Activated naive CD4-positive, alpha-beta T cell treated with Interleukin-2 at 50 U/mL for 16 hours (primary cell): ENCODE measurements at places on chromosomes 12 and 14.

- DNase-seq, result no peak
These were observed at the start of gene RASSF8 for GRCh38 chr12:25958428-25959070. Gene RASSF8 (plus strand): TSS chr12:25958682. CDS start chr12:26055344, 96,662 bp downstream.

GRCh38 chr14:104650057-104650980, 39.1 kb upstream of the INF2 start:
- peak; percentile 67 for DNase-seq

DNA sequence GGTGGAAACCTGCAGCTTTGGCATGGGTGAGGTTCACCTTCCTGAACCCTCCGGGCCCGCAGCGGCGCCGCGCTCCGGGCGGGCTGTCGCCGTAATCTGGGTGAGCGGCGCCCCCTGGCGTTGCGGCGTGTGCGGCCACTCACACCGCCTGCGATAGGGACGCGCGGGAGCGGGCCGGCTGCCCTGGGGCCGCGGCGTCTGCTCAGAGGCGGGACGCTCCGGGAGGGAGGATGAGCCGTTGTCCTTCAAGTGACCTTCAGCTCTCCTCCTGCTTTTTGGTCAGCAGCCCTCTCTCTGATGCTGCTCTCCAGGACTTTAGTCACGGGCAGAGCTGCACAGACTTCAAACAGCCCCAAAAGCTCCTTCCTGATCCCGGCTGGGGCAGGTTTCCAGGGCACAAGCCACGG, 211.7 kb upstream of the FKBP4 start:
- peak; percentile 42 for DNase-seq

- DNase-seq, result no peak
These were observed 26.9 kb downstream of the GOLGA3 start for GRCh38 chr12:132801741-132802140.

- no peak for DNase-seq
These were observed 28.6 kb upstream of the SLC6A13 start for GRCh38 chr12:291153-291723.

GRCh38 chr12:11827091-11828061, 177.9 kb downstream of the ETV6 start:
- no peak for DNase-seq

DNA sequence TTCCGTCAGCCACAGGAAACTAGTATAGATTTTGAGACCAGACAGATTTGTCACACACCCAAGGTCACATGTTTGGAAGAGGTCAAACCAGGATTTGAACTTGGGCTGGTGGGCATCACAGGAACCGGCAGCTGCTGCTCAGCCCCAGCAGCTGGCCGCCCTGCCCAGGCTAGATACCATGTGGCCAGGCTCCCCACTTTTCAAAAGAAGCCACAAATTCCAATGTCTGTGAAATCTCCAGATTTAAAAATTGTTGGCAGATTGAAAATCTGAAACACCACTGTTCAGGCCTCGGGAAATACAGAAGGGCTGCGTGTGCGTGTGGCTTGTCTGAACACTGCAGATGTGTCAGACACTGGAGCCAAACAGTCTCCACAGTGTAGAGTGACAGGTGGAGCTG, 30.4 kb downstream of the MMAB start:
- no peak for DNase-seq

DNA sequence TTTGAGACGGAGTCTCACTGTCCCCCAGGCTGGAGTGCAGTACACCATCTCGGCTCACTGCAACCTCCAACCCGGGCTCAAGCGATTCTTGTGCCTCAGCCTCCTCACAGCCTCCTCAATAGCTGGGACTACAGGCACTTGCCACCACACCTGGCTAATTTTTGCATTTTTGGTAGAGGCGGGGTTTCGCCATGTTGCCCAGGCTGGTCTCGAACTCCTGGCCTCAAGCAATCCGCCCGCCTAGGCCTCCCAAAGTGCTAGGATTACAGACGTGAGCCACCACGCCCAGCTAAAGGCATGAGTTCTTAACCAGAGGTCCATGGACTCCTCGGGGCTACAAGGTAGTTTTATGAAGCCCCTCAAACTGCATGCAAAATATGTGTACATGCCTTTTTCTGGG, 2.1 kb downstream of the SARNP start:
- no peak for DNase-seq

GRCh38 chr12:77630790-77631445, 199.8 kb upstream of the NAV3 start:
- no peak for DNase-seq

- no peak for DNase-seq
These were observed 4.7 kb downstream of the KLRK1 start for GRCh38 chr12:10385166-10385613.

- DNase-seq, result no peak
These were observed 2.8 kb downstream of the C1QL4 start for GRCh38 chr12:49334226-49334625.

- no peak for DNase-seq
These were observed 25.0 kb upstream of the HSPB8 start for GRCh38 chr12:119153477-119154434.

- DNase-seq, result no peak
These were observed 61.7 kb upstream of the RFLNA start for GRCh38 chr12:124233041-124233796.

DNA sequence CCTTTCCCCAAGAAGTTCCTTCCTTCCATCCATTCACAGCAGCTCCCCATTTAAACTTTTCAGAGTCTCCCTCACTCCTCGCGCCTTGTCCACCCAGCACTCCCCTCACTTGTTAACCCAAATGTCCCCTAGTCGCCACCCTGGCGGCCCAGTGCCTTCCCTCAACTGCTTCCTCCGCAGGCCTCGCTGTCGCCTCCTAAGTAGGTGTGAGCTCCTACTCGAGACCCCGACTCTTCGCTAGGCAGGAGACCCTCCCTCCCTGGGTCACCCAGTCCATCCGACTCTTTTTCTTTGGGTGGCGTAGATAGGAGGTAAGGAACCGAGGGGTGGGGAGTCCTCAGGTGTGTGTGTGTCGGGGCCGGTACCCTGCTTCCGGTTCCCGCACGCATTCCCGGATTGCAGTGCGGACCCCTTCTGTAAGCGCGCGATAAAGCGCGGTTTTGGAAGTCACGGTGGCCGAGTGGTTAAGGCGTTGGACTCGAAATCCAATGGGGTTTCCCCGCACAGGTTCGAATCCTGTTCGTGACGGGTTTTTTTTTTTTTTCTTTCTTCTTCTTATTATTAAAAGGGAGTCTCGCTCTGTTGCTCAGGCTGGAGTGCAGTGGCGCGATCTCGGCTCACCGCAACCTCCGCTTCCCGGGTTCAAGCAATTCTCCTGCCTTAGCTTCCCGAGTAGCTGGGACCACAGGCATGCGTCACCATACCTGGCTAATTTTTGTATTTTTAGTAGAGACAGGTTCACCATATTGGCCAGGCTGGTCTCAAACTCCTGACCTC, 823 bp upstream of the SMARCC2 start:
- peak; percentile 85 for DNase-seq

DNA sequence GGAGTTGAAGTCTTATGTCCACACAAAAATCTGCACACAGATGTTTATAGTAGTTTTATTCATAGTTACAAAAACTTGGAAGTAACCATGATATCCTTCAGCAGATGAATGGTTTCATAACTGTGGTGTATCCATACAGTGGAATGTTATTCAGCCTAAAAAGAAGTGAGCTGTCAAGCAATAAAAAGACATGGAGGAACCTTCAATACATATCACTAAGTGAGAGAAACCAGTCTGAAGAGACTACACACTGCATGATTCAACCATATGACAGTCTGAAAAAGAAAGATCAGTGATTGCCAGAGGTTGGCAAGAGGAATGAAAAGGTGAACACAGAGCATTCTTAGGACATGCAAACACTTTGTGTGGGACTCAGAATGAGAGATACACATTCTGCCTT, 18.6 kb upstream of the IFNG start:
- DNase-seq, result no peak

DNA sequence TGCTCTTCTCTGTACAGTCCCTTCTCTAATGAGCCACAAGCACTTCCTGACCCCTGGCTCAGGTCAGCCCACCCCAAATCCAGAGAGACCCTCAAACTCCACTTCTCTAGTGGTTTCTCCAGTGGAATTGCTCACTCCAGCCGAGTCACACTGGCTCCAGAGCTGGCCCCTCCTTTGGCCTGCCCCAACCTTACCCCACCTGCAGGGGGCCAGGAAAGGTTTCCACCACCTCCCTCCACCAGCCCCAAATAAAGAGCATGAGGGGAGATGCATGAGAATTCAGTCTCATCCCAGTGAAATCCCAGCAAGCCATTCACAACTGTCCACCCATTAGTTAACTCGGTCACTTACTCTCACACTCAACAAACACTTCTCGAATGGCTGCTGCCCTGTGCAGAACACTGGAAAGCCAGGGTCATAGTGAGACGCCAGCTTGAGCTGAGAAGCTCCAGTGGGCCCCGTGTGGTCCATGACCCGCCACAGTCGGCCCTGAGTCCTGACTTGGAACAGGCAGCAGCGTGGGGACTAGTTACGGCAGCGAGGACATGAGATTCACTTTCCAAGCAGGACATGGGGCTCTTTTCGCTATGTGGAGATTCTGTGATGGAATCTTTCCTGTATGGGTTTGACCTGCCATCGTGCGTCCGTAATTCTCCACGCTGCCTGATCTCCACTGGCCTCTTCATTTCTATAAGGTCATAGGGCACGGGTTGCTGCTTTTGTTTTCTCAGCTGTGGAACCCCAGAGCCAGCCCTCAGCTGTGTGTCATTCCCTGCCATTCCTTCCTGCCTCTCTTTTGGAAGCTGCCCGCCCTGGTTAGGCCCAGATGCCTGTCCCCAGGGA, 44.2 kb downstream of the SLC6A12 start:
- DNase-seq, result no peak

DNA sequence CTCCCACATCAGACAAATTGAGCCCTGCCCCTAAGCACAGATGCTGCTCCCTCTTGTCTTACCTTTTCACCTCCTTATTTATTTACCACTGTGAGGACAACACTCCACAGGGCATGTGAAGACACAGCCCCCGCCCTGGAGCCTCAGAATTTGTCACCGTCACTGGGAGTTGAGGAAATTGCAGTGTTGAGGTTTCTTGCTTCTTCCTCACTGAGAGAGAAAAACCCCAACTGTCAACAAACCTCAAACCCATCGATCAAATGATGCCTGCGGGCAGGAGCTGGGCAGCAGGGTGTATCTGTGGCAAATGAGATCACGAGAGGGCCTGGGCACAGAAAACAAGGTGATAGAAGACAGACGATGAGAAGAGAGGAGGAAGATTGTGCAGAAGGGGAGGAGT, 30.5 kb upstream of the PLEKHG3 start:
- peak; percentile 34 for DNase-seq

GRCh38 chr12:14923944-14924343, 14.4 kb downstream of the ERP27 start:
- DNase-seq, result no peak

- no peak for DNase-seq
These were observed 20.7 kb downstream of the LGR5 start for GRCh38 chr12:71460318-71460717.

- no peak for DNase-seq
These were observed 119.2 kb downstream of the TBC1D30 start for GRCh38 chr12:64943686-64944085.

- DNase-seq, result no peak
These were observed 14.9 kb upstream of the SLC8A3 start for GRCh38 chr14:70203686-70204085.

DNA sequence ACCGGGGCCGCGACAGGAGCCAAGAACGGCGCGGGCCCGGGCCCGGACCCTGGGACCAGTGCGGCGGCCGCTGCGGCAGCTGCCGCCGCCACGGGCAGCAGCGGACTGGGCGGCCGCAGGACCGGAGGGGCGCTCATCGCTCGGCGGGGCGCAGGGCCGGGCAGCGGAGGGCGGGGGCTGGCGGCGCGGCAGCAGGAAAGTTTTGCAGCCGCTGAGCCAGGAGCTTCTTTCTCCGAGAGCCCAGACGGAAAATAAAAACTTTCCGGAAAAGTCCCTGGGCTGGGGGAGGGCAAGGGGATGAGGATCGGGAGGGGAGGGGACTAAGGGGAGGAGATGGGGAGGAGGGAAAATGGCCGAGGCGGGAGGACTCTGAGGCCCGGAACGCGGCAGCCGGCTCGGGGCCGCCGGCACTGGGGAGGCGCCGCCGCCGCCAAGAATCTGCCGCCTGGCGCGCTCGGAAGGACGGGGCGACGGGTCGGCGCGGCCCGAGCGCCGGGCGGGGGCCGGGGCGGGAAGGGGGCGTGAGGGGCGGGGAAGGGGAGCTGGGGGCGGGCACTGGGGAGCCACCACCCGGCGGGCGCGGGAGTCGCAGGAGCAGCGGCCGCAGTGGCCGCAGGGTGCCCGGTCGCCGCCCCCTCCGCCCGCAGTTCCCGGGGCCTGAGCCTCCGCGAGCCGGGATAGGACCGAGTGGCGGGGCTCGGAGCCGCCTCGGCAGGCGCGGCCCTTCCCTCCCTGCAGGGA, at the start of gene PRKD1:
TSS of gene PRKD1 (minus strand) at position 472 of the 741 bp plus-strand sequence.
- no peak for DNase-seq

DNA sequence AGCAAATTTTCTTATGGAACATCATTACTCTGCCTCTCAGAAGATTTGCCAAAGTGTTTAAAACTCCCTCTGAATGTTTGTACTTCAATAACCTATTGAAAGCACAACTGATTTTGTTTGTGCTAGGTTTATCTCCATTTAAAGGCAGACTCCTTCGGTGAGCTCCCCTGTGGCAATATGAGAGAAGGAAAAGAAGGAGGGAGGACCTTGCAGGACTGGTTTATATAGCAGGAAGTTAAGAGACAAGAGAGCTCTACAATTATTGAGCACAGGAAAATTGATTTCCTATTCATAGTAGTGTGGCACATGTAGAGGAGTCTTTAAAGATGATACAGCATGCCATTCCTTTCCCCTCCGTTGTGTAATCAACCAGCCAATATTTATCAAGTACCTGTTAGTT, 75.5 kb downstream of the PDE3A start:
- no peak for DNase-seq
